Naive thymus-derived CD8-positive, alpha-beta T cell (primary cell): ENCODE measurements at places on chromosomes 1 and 21.

- no peak for DNase-seq
Measured at GRCh38 chr1:3373700-3374405, 80.6 kb upstream of the ARHGEF16 start.

- peak; percentile 31 for DNase-seq
Measured at GRCh38 chr1:37764414-37764825, 500 bp downstream of the EPHA10 start.

GRCh38 chr1:15628003-15628402, 10.7 kb downstream of the DDI2 start:
- no peak for DNase-seq

DNA sequence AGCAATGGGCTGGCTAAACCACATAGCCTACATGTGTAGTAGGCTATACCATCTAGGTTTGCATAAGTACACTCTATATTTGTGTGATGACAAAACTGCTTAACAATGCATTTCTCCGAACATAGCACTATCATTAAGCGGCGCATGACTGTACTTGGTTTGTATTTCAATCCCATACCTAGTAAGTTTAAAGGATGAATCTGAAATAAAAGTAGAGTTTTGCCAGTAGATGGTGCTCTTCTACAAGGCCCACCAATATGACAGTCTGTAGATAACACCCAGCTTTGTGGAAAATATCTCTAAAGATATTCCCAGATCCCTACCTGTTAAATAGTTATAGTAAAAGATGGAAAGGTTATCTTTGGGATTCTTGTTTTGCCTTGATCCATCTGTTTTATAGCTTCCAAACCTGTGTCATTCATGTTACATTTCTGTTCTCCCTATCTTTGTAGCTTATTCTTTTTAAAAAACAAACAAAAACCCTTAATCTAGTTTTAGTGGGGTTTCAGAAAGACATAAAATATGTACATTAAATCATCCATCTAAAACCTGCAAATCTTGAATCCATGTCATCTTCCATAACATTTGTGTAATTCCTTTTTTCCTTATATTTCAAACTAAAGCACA, 33.9 kb upstream of the ASPM start:
- DNase-seq, result no peak

DNA sequence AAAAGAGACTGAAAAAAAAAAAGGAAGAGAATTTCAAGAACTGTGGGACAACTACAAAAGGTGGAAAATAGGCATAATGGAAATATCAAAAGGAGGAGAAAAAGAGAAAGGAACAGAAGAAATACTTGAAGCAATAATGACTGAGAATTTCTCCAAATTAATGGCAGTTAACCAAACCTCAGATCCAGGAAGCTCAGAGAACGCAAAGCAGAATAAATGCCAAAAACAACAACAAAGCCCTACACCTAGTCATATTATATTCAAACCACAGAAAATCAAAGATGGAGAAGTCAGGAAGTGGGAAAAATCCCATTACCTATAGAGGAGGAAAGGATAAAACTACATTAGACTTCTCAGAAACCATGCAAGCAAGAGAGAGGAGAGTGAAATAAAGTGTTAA, 20.7 kb upstream of the AHCYL1 start:
- DNase-seq, result no peak

- no peak for DNase-seq
Measured at GRCh38 chr1:60894741-60895140, 187.6 kb upstream of the NFIA start.

DNA sequence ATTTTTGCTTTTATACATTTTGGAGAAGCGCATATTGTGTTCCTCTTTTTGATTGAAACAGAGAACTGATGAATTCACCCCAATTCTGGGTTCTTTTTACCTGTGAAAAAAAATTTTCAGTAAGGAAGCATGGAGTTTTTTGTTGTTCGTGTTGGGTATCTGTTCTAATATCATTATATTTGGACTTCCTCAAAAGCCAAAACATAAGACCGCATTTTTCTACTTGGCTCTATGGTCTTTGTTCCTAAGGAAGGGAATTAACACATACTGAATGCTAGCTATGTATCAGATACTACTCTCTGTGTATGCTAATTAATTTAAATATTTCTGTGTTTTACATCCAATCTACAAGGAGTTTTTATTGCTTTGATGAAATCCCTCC, 12.9 kb downstream of the EPB41 start:
- DNase-seq, result no peak

DNA sequence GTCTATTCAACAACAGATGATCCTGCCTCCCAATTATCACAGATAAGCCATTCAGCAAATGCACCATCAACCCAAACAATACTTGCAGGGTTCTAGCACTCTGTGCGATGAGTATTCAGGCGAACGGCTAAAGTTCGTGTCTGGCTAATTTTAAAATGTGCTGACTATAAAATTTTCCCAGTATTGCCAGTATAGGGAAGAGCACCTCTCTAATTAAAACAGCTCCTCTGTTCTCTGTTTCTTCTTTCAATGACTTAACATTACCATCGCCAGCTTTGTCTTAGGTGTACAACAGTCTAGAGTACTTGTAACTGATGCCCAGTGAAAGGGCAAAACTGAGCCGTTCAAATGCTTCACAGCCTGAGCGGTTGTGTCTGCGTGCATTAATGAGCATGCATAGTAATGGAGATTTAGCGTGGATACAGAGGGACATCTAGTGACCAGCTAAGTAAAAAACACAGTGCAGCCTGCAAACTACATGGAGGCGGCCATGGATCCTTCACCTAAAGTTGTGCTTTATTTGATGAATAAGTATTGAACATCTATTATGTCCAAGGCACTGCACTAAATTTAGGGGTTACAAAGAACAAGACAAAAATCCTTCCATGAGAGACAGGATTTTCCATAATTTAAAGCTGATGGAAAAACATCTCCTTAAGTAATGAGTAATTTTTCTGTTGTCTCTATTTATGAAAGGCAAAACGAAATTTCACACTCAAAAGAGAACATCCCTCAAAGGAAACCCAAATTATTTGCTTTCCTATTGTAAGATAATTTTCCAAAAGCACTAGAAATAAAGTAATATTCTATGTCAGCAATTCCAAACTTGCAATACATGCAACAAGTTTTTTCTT, 120.0 kb downstream of the SETD4 start:
- no peak for DNase-seq

DNA sequence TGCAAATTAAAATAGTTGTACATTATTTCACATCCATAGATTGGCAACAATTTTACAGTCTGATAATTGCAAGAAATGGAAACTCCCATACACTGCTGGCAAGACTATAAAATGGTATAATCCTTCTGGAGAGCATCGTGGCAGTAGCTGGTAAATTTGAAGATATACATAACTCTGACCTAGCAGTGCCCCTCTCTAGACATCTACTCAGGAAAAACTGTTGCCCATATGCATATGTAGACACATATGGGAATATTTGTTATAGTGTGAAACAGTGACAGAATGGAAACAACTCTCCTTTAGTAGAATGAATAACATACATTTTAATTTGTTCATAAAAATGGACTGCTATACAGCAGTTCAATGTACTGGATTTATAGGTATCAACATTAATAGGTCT, 177.2 kb downstream of the PHTF1 start:
- DNase-seq, result no peak

DNA sequence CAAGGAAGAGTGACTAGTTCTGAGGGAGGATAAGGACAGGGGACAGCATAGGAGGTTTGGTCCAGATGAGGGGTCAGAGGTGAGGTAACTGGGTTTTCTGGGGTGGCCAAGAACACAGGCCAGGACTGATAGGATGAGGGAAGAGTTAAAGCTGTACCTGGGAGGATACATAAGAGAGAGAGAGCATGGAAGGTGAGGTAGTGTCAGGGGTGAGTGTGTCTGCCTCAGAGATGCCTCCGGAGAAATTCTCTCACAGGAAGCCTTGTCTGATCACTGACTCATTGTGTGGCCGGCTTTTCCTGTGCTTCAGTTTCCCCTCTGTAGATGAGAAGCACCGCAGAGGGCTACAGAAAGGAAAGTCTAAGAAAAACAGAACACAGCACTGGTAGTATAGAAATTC, 40.2 kb downstream of the FASLG start:
- DNase-seq, result peak; percentile 70

DNA sequence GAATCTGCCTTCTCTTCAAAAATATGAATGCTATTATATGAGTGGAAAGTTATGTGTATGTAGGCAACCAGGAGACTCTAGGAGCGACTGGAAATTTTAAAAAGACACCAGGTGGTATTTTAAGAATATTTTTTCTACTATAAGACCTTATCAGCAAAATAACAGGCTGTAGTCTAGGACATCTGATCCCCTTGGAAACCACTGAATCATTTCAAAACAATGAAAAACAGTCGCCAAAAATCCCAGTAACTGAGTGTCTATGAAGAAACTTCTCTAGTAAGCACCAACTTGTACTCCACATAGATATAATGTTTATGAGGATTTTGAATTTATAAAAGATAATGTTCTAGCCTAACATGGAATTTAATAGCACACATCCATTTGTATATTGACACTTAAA, 358.5 kb downstream of the GPATCH2 start:
- no peak for DNase-seq

GRCh38 chr1:18241891-18242290, 134.3 kb downstream of the IGSF21 start:
- DNase-seq, result no peak

- DNase-seq, result no peak
Measured at GRCh38 chr21:43273016-43273707, 104.4 kb downstream of the CRYAA start.

GRCh38 chr1:54356680-54357147, 49.5 kb downstream of the SSBP3 start:
- peak; percentile 63 for DNase-seq

- DNase-seq, result no peak
Measured at GRCh38 chr1:202959276-202959620, 1.1 kb upstream of the ADIPOR1 start.

- no peak for DNase-seq
Measured at GRCh38 chr21:25569711-25570110, 37.6 kb downstream of the MRPL39 start.

DNA sequence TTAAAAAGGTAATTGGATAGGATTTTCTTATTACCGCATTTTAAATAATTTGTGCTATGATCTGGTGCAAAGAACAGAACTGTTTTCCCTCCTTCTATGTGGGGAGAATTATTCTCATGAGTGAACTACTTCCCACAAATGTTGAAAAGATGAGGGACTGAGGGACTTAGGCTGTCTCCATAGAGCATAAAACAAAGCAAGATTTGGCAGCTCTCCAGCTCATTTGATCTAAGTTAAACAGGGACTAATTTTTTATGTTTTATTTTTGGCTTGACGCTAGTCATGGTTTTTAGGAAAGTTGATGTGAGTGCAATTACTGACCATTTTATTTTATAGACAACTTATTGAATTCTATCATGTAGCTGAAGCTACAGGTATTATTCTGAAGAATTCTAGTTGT, 362.3 kb downstream of the HLX start:
- no peak for DNase-seq

GRCh38 chr1:227766015-227766634, 30.9 kb downstream of the SNAP47 start:
- peak; percentile 59 for DNase-seq

DNA sequence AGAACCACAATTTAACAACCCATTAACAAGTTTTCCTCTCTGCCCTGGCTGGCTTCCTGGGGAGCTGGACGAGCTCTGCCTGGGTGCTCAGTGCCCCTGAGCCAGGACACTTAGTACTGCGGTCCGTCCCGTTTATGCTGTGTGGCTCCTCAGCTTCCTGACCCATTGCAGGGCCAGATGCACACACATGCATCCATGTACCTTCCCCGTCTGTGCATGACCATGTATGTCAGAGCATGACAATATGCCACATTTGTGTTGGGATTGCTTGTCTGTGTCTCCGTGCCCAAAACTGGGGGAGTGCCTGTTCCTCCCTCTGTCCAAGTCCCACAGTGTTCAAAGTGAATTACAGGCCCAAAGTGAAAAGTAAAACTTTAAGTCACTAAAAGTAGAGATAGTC, 9.7 kb upstream of the TFF3 start:
- no peak for DNase-seq

DNA sequence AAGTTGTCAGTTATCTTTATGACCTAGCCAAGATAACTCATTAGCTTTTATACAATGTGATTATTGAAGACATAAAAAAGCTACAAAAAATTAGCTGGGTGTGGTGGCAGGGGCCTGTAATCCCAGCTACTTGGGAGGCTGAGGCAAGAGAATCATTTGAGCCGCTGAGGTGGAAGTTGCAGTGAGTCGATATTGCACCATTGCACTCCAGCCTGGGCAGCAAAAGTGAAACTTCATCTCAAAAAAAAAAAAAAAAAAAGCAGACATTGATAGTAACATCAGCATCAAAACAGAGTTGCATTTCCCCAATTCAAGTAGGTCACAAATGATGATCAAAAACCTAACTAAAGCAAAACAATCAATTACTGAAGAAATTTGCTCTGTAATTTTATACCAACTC, 191.4 kb downstream of the PTGER3 start:
- no peak for DNase-seq

DNA sequence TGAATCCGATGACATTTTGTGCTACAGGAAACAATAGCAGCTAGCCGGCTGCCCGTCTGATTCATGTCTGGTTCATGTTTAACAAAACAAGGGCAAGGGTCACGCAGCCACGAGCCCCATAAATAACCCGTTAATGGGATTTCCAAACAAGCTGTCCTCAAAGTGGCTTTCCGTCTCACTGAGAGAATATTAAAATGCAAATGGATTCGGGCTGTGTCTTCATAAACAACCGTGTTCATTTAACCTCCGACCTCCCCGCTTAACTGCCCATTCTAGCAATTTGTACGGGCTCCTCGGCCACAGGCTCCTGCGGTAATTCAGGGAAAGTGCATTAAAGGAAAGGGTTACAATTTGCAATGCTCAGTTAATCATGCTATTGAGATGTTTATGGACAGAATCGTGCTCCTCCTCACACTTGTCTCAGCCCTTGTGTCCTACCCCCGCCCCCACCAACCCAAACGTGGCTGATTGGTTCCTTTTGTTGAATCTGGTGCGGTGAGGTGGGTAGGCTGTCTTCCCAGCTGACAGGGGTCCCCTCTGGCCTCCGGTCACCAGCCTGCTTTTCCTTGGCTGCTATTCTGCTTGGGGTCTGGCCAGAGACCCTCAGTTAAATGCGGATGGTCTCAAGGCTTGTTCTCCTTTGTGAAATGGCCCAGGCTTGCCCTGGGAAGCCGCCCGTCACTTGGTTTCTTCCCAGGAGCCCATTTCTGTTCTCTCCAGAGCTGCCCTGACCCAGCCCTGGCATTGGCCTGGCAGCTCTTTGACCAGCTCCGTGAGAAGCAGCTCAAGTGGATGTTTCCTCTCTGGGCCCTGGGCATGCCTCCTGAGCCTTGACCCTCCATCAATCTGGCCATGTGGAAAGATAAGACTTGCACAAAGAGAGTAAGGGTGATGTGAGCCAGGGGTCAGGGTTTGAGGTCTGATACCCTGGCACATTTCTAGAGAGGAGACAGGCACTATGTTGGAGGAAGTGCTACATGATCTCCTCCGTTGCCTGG, 200.7 kb upstream of the POU3F1 start:
- no peak for DNase-seq
